ENCODE measurements at places on chromosomes 2 and 18.

GRCh38 chr2:44745922-44746766 lies 195.4 kb upstream of the SIX3 start:
- no peak for DNase-seq

- no peak for DNase-seq
Observed at GRCh38 chr2:187168720-187169713, 279.0 kb downstream of the CALCRL start.

DNA sequence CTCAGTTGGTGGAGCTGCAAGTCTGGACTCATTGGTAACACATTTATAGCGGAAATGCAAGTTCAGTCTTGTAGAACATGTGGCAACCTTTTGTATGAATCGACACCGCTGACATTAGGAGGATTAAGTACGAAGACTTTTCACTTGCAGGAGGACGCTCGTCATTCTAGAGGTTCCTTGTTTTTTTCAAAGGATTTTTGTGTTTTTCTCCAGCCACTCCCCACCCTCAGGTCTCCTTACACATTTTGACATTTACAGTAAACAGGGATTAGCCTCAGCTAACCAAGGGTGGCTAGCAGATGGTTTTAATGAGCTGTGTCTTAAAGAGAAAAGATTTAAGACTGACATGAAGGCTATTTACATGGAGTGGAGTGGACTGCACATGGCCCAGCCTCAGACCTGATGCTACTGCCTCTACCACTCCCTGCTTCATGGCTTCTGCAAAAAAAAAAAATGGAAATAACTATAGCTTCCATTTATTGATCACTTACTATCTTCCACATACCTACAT lies 173.8 kb downstream of the TRIB2 start:
- DNase-seq: no peak

DNA sequence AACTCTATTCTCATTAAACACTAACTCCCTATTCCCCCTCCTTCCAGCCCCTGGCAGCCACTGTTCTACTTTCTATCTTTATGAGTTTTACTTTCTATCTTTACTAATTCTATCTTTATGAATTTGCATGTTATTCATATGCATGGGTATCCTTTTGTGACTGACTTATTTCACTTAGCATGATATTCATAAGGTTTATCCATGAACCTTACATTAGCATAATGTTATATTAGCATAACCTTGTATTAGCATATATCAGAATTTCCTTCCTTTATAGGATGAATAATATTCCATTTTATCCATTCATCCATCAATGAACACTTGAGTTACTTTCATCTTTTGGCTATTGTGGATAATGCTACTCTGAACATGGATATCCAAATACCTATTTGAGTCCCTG lies 41.8 kb downstream of the MSTN start:
- no peak for DNase-seq

DNA sequence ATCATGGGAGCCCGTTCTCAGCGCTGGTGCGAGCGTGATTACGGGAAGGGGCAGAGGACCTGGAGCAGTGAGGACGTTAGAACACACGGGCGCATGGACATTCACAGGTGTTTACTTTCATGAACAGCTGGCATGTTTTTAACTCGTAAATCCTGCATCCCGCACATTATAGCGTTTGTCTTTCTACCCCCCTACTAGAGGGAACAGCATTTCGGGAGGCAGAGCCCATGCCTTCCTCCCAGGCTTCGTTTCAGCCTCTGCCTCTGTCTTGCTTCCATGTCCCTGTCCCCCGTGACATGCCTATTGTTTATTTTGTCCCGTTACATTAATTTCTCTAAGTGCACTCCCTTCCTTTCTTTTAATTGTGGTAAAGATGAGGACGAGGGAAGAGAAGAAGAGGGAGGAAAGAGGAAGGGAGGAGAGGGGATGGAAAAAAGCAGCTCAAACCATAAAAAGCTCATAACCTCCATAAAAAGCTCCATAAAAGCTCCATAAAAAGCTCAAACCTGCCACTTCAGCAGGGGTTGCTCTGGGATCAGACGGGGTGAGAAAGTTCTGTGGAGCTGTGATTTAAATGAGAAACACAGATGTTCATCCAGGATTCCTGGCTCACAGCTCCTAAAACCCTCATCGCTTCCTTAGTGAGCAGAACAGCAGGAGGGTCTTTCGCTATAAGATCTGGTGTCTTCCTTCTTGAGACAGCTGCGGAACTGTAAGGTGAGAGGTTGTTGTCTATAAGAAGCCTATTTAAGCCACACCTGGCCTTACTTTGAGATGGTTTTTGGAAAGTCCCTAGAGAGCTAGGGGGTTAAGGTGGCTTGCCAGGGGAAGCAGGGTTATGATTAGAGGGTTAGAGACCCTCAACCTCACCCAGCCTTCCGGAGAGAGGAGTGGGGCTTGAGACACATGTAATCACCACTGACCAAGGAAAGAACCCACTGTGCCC lies 66.6 kb upstream of the SNTG2 start:
- DNase-seq: no peak

GRCh38 chr2:17506736-17507616 lies 11.3 kb downstream of the RAD51AP2 start:
- no peak for DNase-seq

- no peak for DNase-seq
Observed at GRCh38 chr2:53969285-53969967, 1.4 kb downstream of the PSME4 start.

GRCh38 chr2:69612707-69613106 lies 30.8 kb downstream of the AAK1 start:
- DNase-seq: no peak

- DNase-seq: no peak
Observed at GRCh38 chr2:134152045-134153010, 101.5 kb upstream of the MGAT5 start.

DNA sequence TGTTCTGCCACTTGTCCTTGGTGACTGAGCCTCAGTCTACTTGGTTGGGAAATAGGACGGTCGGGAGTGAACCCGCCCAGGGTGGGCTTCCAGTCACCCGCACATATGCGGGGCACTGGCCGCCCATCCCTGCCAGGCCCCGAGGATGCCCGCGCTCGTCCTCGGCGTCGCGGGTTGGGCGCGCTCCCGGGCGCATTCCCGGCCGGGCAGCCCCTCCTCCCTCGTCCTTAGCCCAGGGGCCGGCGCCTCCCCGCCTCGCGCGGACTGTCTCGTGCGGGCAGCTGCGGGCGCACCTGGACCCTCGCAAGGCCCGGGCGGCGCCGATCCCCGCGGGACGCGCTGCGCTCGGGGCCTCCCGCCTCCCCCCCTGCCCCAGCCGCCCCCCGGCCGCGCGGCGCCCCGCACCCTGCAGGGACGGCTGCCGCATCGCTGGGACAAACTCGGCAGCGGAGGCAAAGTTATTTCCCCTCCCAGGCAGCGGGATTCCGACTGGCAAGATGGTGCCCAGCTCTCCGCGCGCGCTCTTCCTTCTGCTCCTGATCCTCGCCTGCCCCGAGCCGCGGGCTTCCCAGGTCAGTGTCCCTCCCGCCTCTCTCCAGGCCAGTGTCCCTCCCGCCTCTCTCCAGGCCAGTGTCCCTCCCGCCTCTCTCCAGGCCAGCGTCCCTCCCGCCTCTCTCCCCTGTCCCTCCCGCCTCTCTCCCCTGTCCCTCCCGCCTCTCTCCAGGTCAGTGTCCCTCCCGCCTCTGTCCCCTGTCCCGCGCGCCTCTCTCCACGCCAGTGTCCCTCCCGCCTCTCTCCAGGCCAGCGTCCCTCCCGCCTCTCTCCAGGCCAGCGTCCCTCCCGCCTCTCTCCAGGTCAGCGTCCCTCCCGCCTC lies at the start of gene FBLN7:
Gene FBLN7, plus strand, starts transcription at position 227 of the 874 bp plus-strand sequence. Its CDS starts 271 bp downstream, at position 498.
- DNase-seq: no peak

GRCh38 chr2:58762176-58762781 lies 521.2 kb upstream of the FANCL start:
- no peak for DNase-seq

DNA sequence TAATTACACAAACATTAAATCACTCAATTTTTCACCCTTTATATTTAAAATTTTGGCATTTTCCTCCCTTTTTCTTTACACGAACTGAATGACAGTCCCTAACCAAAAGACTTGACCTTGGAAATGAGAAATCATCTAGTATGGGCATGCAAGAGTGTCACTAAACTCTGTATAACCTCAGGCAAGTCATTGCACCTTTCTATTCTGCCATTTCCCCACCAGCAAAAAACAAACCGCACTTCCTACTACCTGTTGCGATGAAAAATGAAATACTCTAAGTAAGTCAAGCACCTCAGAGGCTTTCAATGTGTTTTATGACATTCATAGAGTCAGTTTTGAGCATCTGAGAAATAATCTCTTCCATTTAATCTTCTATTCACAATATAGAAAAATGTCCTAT lies 44.1 kb downstream of the ANKRD44 start:
- no peak for DNase-seq

DNA sequence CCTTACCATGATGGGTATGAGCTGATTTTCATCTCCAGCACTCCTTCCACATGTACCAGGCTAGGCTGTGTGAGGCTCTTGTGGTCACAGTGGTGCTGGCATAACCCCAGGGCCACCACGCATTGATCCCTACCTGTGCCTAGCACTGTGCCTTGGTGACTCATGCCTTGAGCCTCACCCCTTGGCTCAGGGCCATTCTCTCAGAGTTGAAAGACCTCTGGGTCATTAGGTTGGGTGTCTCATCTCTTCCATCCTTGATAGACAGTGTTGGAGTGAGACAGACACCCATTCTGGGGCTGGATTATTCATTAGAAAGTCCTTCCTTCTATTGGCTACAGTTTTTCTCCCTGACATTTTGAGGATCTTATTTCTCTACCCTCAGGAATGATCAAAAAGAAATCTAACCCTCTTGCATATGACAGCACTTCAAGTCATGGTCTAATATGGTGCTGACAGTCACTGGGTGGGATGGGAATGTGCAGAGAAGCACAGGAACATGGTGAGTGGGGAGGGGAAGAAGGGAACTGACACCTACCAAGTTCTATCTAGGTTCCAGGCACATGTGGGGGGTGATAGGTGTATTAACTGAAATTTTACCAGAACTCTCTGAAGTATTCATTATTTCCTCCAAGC lies 41.3 kb downstream of the DYSF start:
- DNase-seq: no peak

DNA sequence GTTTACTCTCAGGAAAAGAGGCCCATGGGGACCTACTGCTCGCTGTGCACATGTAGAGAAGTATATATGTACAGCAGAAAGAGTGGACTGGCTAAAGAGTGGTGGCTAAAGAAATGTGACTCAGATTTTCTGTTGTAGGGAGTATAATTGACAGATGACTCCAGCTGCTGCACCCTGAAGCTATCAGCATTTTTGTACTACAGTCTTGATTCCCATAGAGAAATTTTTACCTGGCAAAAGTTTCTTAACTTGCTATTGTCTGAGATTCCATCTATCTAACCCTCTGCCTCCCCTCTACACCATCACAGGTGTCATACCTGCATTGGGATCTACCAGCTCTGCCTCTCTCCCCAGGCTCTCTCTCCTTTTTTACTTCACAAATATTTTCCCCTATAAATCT lies 296.0 kb upstream of the KYNU start:
- no peak for DNase-seq

DNA sequence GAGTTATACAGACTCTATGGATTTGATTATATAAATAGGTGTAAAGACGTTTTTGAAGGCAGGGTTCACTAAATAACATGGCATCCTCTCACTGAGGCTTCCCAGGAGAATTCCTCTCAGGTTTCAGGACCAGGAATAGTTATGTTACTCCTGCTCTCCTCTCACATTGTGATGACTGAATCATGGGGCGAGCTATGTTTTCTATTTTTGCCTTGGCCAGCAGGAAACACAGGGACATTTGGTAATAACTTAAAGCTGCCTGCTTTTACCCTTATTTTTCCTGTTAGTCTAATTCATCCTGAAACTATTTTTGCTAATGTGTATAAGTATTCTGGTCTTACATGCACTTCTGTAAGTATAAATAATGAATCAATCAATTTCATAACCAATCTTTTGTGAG lies 115.3 kb upstream of the ITGB6 start:
- DNase-seq: no peak

- DNase-seq: no peak
Observed at GRCh38 chr2:9970200-9971044, 18.9 kb downstream of the GRHL1 start.

- DNase-seq: no peak
Observed at GRCh38 chr2:149018981-149019380, 19.5 kb upstream of the LYPD6B start.

- no peak for DNase-seq
Observed at GRCh38 chr2:25284756-25285155, 57.0 kb downstream of the DNMT3A start.

DNA sequence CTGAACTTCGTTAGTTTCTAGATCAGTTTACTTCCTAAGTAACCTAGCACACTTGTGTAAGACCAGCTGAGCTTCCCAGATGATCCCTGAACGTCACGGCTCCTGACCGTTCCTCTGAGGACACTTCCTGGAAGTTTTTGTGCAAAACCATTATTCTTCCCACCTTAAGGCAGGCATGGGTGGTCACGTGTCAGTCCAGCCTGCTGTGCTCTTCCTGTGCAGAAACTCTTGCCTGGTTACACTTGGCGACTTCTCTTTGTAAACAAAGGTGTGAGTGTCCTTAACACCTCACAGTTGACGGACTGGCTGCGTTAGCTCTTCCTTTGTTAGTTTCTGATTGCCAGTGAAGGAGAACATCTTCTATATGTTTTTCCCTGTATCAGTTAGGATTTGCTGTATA lies 118.3 kb downstream of the SH3RF3 start:
- no peak for DNase-seq

GRCh38 chr2:229526951-229527350 lies 187.4 kb downstream of the DNER start:
- no peak for DNase-seq

- DNase-seq: no peak
Observed at GRCh38 chr2:50480507-50480906, 551.4 kb downstream of the NRXN1 start.

DNA sequence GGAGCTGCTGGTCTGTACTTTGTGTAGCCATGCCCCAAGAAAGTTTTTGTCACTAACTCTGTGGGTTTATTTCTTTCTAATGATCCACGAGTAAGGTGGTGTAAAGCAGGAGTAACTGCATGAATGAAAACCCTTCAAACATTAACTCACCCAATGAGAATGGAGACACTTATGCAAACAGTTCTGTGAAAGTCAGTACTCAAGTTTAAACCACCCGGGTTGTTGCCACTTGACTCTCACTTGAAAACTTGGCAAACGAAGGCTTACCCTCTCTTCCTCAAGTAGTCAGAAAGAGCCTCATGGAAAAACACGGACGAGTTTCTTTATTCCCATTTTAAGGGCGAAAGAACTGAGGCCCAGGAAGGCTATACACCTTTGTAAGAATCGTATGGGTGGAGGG lies 117.5 kb downstream of the MMADHC start:
- no peak for DNase-seq

GRCh38 chr2:237591141-237591881 lies 777 bp upstream of the RAB17 start:
- DNase-seq: no peak

GRCh38 chr2:151972241-151973012 lies 126.4 kb downstream of the CACNB4 start:
- no peak for DNase-seq

- DNase-seq: no peak
Observed at GRCh38 chr2:70746094-70746974, 21.7 kb downstream of the ADD2 start.

GRCh38 chr18:30376515-30376914 lies 666.0 kb downstream of the DSC3 start:
- no peak for DNase-seq

- no peak for DNase-seq
Observed at GRCh38 chr18:12963069-12963468, 15.3 kb downstream of the SEH1L start.
